ENCODE measurements at places on chromosomes 2 and 18.

GRCh38 chr2:46367286-46367685 is 70.1 kb downstream of the EPAS1 start:
- no peak for DNase-seq

DNA sequence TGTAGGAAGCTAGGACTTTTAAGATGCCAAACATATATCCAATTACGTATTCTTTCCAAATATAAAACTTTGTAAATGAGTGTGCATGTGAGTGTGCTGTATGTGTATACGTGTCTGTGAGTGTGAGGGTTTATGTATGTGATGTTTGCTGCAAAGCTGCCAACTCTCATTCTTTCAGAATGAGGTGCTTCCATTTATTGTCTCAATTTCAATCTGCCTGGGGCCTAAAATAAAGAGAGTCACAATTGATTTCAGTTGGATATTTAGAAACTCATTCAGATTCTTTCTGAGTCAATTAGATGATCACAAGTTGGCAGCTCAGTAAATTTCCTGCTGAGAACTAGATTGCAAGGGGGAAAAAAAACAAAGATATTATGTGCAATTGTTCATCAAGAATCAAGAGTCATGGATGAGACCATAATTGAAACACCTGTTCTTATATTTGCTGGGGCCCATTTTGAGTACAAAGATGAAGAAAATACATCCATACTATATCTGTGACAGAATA is 621.2 kb upstream of the ACVR2A start:
- DNase-seq: no peak

DNA sequence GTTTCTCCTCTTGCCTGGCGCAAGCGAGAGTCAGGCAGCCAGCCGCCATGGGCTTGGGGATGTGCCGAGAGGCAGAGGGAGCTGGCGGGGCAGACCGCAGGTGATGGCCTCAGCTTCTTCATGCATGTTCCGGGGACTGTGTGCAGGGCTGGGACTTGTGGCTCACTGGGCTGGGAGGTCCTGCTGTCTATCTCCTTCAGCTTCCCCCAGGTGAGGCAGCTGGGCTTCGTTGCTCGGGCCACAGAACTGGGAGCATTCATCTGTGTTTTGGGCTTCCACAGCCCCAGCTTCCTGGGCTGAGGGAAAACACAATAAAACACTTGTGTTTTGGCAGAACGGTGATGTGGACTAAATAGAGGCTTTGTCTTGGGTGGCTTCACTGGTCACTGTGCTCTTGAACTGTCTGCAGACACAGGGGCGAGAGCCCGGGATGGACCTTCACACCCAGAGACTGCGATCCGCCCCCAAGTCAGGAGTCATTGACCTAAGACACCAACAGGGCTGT is 93.5 kb downstream of the DYSF start:
- no peak for DNase-seq

DNA sequence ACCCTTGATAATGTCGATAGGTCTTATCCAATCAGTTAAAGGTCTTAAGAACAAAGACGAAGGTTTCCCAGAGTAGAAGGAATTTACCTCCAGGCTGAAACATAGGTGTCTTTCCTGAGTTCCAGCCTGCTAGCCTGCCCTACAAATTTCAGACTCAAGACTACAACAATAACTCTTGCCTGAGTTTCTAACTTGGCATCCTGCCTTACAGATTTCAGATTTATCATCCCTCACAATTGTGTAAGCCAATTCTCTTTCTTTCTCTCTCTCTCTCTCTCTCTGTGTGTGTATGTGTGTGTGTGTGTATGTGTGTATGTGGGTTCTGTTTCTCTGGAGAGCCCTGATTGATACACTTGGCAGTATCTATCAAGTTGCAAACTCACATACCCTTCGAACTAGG is 37.2 kb upstream of the B4GALT6 start:
- DNase-seq: no peak

DNA sequence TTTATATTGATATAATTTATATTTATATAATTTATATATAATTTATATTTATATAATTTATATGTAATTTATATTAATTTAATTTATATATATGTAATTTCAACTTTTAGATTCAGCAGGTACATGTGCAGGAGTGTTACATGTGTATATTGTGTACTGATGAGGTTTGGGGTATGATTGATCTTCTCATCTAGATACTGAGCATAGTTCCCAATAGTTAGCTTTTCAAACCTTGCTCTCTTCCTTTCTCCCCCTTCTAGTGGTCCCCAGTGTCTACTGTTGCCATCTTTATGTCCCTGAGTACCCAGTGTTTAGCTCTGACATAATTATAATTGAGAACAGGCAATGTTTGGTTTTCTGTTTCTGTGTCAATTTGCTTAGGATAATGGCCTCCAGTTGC is 1335.3 kb upstream of the CDH2 start:
- DNase-seq: no peak

DNA sequence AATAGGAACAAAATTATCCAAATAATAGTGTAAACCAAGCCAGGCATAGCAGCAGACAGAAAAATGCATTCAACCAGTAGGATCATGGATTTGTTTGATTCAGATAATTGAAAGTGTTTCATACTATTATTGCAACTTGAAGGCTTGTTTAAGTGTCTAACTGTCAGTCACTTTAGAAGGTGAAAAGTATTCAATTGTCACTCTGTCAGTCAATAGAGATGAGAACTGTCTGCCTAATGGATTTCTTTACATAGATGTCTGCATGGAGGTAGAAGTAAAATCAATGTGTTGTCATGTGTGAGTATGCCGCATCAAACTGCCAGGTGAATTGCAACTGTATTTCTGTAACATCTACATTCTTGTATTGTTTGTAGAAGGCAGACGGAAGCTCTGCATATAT is 65.0 kb downstream of the ZNF407 start:
- DNase-seq: no peak

- no peak for DNase-seq
These were observed 205.4 kb upstream of the CDH2 start for GRCh38 chr18:28382215-28382879.

GRCh38 chr18:23131693-23132319 is 3.5 kb upstream of the CABLES1 start:
- peak; percentile 33 for DNase-seq

- no peak for DNase-seq
These were observed 308.4 kb upstream of the THUMPD2 start for GRCh38 chr2:40087434-40087833.

DNA sequence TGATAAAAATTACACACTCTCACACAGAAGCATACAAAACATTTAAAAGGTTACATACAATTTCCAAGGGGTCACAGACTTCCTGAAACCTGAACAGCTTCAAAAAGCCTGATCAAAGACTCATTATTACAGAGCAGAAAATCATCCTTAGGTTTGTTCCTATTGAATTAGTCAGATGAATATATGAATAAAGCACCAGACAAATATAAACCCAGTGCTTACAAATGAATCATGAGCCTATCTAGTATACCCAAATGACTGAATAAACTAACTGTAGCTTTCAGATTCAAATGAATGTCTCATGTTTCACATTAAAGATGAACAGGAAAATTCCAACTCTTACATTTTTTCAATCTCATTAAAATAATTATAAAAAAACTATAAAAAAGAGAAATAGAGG is 550.3 kb downstream of the SUCLG1 start:
- DNase-seq: no peak

GRCh38 chr18:47549021-47549540 is 297.6 kb upstream of the SKOR2 start:
- no peak for DNase-seq

- DNase-seq: no peak
These were observed 9.2 kb downstream of the BOK start for GRCh38 chr2:241567776-241568175.

- DNase-seq: no peak
These were observed 1.8 kb downstream of the RTKN start for GRCh38 chr2:74439803-74440377.

DNA sequence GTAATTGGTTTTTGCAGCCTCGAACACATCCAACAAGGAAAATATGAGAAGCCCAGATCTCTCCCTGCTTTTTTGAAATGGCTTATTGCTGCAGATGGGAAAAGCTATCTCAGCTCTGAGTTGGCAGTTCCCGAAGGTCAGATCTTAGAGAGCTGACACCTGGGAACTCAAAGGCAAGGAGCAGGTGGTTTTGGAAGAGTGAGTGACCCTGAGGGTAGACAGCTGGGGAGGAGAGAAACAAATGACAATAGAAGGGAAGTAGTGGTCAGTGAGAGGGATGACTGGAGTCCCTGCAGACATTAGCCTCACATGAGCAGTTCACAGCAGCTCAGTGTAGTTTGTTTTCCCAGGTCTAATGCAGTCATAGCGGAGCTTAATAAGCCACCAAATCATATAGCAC is 317.9 kb downstream of the STK39 start:
- no peak for DNase-seq

DNA sequence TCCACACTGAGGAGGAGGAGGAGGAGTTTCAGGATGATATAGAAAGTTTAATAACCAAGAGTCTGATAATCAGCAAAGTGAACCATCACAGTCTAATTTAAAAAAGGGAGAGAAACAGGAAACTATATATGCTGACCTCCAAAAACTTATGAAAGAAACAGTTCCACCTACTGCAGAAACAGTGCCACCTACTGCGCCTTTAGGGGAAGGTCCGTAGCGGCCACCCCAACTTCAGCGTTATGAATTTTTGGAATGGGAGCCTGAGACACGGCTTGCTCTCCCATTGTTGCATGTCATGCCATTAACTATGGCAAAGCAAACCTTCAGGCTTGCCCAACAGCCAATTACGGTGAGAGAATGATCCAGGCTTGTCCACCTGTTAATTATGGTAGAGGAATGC is 1719.2 kb upstream of the LRRTM1 start:
- no peak for DNase-seq

GRCh38 chr2:209424199-209424701 is 403 bp downstream of the MAP2 start:
- no peak for DNase-seq

DNA sequence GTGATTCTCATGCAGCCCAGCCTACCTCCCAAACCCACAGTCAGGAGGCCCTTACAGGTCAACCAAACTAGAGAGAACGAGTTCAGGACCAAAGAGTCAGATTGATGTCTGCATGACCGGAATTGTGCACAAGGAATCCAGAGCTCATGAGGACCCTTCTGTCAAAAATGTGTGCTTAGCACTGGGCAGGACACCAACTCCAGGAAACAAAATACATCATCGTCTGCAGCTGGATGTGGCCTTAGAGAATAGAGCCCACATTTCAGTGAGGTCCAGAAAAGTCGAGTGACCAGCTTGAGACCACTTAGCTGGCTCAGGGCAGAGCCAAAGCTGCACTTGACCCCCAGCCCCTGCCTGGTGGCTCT is 3.2 kb downstream of the TNS1 start:
- no peak for DNase-seq

DNA sequence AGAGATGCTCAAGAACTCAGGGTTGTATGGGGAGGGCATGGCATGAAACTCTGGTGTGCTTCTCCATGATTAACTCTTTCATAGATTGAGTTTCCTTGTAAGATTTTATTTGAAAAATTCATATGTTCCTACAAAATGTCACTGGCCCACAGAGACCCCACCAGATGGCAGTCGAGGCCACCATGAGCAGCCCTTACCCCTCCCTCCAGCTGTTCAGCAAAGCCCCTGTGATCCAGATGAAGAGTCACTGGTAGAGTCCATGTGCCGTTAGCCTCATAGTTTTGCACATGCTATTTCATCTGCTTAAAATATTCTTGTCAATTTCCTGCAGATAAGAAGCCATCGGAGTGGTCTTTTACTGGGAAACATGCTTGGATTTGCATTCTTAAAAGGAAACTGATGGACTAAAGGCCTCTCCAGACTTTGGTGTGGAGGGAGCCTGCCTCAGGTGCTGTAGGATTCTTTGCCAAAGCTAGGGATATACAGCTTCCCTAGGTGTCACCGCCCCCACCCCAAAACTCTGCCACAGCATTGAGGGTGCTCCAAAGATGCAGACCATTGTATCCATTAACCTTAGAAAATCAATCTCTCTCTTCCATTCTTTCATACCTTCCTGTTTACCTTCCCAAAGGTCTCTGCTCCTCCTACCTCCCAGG is 18.8 kb downstream of the ZNF385B start:
- no peak for DNase-seq

Measured in T1000 (cell line).